ENCODE measurements at places on chromosomes 1 and 21.

GRCh38 chr1:26291433-26291832 lies 11.5 kb downstream of the SH3BGRL3 start:
- no peak for DNase-seq

- peak; percentile 48 for DNase-seq
These were observed 98.8 kb downstream of the MTR start for GRCh38 chr1:236893626-236894545.

- no peak for DNase-seq
These were observed 3.5 kb upstream of the ARF1 start for GRCh38 chr1:228079013-228079412.

GRCh38 chr1:154857441-154858215 lies 12.5 kb downstream of the KCNN3 start:
- no peak for DNase-seq

- DNase-seq = no peak
These were observed 132.4 kb upstream of the TMEM51 start for GRCh38 chr1:15020943-15021745.

DNA sequence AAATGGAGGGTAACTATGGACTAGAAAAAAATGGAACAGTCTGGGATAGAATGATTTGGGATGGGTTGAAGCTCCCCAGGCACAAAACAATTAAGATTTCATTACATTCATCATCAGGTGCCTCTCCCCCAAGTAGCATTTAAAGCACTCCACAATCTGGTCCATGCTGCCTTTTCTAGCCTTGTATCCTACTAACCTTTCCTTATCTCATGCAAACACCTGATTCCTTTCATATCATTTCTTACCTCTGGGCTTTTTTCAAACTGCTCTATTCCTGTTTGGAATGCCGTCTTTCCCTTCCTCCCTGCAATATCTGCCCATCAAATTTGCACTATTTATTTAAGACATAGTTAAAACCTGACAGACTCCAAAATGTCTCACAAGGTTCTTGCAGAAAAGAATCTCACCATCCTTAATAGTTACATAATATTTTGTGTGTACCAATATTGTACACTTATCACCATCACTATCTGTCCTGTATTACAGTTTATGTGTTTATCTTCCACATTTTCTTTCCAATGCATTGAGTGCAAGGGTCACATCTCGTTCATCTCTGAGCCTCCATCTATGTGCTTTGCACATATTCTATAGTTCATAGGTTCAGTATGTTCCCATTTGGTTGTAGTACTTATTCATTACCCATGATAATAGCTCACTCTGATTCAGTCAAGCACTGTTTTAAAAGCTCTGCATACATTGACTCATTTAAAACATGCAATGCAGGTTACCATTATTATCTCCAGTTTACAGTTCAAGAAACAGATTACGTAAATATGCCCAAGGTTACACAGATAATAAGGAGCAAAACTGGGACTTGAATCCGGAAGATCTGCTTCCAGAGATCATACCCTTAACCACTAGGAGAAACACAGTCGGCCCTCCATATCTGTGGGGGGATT lies 16.1 kb upstream of the SHCBP1L start:
- no peak for DNase-seq

- DNase-seq = no peak
These were observed 161.1 kb downstream of the ZBTB18 start for GRCh38 chr1:244212219-244212618.

GRCh38 chr1:2471587-2472001 lies 4.5 kb upstream of the PLCH2 start:
- no peak for DNase-seq

All from fibroblast of upper back skin (primary cell).